ENCODE measurements at places on chromosomes 16 and 17. TPM values are rescaled to one million over a fixed set of nuclear protein-coding genes. Genes with fewer than 3 reads are reported as not detected.

- no peak for DNase-seq
Measured at GRCh38 chr17:64125937-64126336, 4.0 kb downstream of the ERN1 start.

GRCh38 chr17:55348749-55349354, 72.8 kb downstream of the MMD start:
- peak; percentile 3 for DNase-seq

- DNase-seq: no peak
Measured at GRCh38 chr17:20926532-20926931, 116.3 kb downstream of the USP22 start.

GRCh38 chr16:13939821-13940220, 19.9 kb downstream of the ERCC4 start:
- DNase-seq: no peak

DNA sequence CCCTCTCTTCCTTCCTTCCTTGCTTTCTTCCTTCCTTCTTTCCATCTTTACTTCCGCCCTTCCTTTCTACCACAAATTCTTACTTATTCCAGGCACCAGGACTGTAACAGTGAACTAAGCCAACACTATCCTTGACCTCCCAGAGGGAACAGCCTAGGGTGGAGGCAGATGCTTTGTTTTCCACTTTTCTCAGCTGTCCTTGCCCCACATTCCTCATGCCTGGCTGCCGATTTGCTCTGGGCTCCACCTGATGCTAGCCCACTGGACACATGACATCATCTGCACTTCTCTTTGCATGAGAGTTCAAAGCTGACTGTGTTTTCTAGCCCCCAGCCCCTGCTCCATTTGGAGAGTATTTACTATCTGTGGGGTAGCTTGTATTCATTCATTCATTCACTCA, 283.0 kb downstream of the MAF start:
- DNase-seq: no peak

DNA sequence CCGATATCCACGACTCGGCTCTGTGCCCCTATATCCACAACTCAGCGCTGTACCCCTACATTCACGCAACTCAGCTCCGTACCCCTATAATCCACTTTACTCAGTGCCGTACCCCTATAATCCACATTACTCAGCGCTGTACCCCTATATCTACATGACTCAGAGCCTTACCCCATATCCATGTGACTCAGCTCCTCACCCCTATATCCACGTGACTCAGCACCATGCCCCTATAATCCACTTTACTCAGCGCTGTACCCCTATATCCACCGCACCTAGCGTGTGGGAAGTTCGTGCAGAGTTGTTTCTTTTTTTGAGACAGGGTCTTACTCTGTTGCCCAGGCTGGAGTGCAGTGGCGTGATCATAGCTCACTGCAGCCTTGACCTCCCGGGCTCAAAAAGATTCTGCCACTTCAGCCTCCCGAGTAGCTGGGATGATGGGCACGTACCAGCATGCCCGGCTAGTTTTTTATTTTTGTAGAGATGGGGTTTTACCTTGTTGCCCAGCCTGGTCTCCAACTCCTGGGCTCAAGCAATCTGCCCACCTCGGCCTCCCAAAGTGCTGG, 17.4 kb downstream of the CYB5D2 start:
- DNase-seq: no peak

VTN gene
- 0.18 TPM for total RNA-seq

- no peak for DNase-seq
Measured at GRCh38 chr17:9810100-9810949, 11.6 kb downstream of the GSG1L2 start.

WNT9B gene
- total RNA-seq: not detected

PRCD gene
- total RNA-seq: 0.38 TPM

C17orf50 gene
- not detected for total RNA-seq

DNA sequence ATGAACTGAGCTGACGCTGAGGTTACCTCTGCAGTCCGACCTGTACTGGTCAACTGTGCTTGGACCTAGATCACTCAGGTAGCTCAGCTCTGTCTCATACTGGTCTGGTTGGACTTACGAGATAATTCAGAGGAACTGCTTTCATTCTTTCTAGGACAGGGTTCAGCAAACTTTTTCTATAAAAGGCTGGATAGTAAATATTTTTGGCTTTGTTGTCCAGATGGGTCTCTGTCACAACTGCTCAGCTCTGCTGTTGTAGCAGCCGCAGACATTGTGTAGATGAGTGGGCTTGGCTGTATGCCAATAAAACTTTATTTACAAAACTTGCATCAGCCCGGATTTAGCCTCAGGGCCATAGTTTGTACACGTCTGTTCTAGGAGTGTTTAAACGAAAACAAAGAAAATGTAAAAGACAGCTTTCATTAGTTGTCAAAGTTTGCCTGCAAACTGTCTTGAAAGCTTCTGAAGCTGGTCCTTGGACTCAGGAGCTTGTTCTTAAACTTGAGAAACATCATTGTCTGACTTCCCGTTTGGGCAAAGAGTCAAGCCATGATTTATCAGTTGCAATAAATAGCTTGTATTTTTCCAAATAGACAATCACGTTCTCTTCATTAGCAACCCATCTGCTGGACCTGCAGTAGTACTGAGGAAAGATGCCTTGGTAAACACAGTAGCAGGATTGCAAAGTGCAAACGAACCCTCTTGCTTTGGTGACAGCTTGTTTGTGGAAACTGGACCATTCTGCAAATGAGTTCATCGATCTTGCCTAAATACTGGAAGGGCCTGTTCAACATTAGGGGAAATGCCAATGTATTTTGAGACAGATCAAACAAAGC, 253.4 kb downstream of the SNX29 start:
- no peak for DNase-seq

DNA sequence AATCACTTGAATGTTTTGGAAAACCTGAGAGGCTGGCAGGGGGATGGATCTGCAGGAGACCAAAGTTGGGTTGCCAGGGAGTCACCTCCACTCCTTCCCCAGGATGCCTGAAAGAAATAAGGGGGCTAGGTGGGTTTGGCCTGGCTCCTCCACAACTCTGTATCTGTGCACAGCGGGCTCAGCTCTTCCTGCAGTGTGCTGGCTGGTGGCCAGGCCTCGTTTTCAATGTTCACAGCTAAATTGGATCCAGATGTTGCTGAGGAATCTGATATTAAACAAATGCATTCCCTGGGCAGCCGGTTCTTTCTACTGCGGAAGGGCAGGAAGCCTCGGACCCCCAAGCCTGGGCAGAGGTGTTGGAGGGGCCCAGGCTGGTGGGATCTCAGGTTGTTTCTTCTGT, 106.2 kb downstream of the N4BP1 start:
- no peak for DNase-seq

OTOA gene
- 0.09 TPM for total RNA-seq

- DNase-seq: no peak
Measured at GRCh38 chr17:65985571-65985970, 206.4 kb downstream of the CEP112 start.

DNA sequence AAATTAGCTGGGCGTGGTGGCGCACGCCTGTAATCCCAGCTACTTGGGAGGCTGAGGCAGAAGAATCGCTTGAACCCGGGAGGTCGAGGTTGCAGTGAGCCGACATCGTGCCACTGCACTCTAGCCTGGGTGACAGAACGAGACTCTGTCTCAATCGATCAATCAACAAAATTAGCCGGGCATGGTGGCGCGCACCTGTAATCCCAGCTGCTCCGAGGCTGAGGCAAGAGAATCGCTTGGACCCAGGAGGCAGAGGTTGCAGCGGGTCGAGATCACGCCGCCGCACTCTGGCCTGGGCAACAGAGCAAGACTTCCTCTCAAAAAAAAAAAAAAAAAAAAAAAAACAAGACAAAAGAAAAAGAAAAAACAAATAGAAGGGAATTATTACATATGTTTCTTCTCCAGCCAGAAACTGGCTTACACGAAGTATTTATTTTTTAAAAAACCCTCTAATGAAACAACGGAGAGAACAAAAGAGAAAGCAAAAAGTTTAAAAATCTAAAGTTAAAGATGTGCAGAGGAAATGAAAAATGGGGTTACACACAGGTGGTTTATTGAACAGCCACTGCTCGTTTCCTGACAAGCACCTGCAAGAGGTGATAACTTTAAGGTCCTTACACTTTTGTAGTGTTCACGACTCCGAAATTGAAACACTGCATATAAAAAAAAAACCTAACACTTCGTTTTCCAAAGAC, 1.4 kb downstream of the SYNRG start:
- no peak for DNase-seq

DNA sequence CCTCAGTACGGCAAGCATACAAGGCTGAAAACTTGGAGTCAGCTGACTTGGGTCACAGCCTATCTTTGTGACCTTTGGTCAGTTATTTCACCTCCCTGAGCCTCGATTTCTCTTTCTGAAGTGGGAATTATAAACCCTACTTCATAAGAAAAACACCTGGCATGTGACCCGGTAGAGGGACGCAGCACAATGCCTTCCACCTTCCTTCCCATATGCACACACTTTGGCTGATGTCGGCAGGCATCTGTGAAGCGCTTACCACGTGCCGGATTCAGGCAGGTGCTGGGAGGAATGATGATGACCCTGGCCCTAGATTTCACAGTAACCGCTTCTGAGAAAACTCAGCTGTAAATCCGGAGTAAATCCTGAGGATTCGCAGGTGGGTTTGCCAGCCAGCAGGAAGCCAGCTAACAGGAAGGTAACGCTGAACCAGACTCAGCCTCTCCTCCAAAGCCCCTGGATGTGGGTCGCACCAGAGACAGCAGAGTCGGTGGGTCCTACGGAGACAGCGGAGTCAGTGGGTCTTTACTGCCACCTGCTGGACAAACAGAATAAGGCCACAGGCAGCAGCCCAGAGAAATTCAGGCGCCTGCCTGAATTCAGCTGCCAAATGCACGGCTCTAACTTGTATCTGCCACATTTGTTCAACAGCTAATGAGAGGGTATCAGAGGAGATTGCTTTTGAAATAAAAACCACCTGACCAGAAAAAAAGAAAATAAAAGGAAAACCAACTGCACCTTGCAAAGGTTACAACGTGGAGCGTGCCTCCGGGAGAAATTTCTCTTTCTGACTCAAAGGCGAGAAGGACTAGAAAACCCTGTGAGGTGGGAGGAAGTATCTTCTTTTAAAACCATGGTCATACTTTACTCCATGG, 16.6 kb downstream of the COPRS start:
- peak; percentile 37 for DNase-seq

GRCh38 chr16:1451702-1452392, 7.5 kb upstream of the CCDC154 start:
- no peak for DNase-seq
